Activated CD4-positive, CD25-positive, alpha-beta regulatory T cell (primary cell): ENCODE measurements at places on chromosomes 3 and 15.

DNA sequence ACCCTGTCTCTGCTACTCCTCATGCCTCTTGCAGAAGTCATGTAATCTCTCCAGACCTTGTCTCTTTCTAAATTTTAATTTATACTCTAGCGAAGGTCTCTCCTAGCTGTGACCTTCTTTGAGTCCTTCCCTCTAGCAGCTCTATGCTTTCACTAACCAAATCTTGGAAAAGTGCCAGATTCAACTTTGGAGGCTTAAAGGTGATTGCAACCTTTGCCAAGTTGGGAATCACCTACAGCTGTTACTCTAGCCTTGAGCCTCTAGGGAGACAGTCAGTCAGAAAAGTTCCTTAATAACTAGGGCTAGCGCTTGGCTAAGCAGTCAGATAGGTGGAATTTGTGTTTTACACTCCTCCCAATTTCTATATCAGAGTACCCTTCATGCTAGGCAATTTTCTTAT lies 46.1 kb upstream of the ABI3BP start:
- DNase-seq: no peak

- no peak for DNase-seq
Measured at GRCh38 chr3:170826047-170826446, 43.9 kb downstream of the RPL22L1 start.

DNA sequence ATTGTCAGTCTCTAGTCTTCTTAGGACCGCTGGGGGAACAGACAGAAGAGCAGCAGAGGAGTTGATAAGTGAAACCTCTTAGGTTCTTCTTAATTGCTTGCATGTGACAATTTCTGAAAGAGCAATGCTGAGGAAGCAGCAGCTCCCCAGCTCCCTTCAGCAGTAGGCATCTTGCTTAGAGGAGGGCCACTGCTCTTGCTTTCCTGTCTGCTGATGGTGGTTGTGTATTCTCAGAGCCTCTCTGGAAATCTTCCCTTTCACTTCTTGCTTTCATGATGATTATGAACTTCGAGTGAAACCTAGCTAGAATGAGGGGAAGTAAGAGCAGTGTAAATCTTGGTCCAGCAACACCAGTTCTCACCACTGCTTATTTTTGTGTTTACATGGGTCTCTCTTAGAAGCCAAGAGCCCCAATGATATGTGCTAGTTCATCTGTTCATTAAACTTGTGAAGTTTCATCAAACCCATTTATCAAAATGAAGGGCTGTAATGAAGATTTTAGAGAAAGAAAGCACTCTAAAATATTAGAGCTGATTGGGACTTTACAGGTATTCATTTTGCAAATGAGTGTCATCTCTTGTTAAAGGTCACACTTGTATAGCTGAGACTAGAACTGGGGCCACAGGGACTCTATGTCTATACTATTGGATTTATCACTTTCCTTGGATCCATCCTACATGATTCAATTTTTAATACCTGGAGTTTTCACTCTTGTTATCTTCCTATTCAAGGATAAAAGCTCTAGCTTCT lies 246.7 kb downstream of the LPP start:
- no peak for DNase-seq

DNA sequence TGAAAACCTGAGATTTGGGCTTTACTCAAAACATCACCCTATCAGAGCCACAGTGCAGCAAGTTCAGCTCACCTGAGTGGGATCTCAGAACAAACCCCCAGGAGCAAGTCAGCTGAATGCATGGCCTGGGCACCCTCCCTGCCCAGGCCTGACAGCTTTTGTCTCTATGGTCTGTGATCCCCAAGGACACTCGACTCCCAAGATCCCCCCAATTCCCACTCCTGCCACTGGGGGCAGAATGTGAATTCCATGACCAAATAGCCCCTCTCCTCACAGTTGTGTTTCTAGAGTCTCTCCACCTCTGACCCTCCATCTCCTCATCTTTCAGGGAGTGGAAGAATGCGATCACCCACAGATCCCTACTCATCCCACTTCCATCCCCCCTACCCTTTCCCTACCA lies 58.9 kb downstream of the ZNF445 start:
- no peak for DNase-seq

- DNase-seq: no peak
Measured at GRCh38 chr3:112351823-112352222, 18.9 kb downstream of the CD200 start.

DNA sequence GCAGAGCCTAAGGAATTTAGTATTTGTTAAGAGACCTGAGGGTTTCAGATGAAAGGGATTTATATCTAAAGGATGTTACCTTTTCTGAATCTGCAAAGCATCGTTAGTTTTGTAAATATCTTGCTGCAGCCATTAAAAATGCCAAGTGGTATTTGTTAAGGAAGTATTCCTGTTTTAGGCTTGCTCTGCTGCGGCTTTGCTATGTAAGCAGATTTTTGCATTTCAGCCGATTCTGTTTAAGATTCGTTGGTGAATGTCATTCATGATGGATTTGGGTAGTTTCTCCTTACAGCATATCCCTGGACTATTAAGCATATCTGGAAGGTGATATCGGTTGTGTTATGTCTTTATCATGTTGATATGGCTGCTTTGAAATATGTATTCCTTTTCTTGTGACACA lies 1.0 kb downstream of the USP8 start:
- DNase-seq: no peak

- DNase-seq: no peak
Measured at GRCh38 chr3:141147657-141148056, 84.0 kb upstream of the PXYLP1 start.

GRCh38 chr15:30990446-30991254 lies 778 bp downstream of the MTMR10 start:
- DNase-seq: no peak

GRCh38 chr15:45795440-45796069 lies 160.7 kb downstream of the SQOR start:
- DNase-seq: no peak

- DNase-seq: peak; percentile 12
Measured at GRCh38 chr3:75192146-75192616, 471.9 kb upstream of the FRG2C start.

DNA sequence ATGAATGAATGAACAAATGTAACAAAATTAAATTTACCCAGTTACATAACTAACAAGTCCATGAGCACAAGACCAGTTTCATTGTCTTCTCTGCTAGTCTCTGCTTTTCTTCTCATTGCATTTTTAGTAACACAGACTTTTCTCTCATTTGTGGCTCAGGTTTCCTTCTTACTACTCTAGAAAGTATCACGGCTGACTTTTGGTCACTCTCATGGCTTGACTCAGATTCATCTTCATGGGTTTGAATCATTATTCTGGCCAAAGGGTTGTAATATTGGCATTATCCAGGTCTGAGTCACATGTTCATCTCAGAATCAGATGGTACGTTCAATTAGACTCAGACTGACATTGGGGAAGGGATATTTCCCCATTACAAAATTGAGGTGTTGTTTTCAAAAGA lies 121.5 kb upstream of the SATB1 start:
- DNase-seq: no peak

GRCh38 chr3:149216193-149216869 lies 5.3 kb downstream of the CP start:
- DNase-seq: no peak
